ENCODE measurements at places on chromosomes 6 and 20.

GRCh38 chr6:168250250-168250649, 69.3 kb downstream of the DACT2 start:
- DNase-seq, result no peak

- DNase-seq, result no peak
These were observed 5.9 kb upstream of the C6orf136 start for GRCh38 chr6:30641048-30641447.

DNA sequence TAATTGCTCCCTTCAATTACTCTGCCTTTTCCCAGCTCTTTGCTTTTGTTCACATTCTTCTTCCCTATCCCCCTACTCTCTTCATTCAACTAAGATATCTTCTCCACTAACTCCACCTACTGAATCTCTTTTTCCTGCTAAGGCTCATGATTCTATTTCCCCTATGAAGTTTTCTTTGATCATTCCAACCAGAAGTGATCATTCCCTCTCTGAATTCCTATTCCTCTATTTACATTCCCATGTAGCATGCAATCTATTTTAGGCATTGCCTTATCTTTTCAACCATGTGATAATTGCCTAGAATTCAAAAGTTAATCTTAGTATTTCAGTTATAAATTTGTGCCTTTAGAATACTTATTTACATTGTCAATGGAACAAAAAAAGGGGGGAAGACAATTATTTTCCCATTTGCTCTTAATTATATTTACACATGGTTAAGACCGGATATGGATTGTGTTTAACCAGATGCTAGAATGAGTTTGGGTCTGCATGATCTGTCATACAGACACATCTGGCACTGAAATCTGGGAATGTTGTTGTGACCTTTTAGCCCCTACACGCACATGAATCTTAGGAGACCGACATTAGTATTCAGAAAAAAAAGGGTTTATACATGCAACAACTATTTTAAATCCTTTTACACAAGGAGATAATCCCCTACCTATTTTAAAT, 20.8 kb downstream of the MOXD1 start:
- DNase-seq, result no peak

DNA sequence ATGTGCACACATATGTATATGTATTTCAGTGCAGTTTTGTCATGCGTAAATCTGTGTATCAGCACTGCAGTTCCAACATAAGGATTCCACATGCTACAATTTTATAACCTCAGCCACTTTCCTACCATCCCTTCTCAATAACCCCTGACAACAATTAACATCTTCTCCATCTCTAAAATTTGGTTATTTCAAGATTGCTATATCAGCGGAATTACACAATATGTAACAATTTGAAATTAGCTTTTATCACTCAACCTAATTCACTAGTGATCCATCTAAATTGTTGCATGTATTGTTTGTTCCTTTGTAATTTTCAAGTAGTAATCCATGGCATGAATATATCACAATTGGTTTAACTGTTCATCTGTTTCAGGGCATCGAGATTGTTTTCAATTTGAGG, 511.3 kb downstream of the HAO1 start:
- DNase-seq, result no peak

- no peak for DNase-seq
These were observed 716.0 kb downstream of the KIF16B start for GRCh38 chr20:15857173-15857784.

DNA sequence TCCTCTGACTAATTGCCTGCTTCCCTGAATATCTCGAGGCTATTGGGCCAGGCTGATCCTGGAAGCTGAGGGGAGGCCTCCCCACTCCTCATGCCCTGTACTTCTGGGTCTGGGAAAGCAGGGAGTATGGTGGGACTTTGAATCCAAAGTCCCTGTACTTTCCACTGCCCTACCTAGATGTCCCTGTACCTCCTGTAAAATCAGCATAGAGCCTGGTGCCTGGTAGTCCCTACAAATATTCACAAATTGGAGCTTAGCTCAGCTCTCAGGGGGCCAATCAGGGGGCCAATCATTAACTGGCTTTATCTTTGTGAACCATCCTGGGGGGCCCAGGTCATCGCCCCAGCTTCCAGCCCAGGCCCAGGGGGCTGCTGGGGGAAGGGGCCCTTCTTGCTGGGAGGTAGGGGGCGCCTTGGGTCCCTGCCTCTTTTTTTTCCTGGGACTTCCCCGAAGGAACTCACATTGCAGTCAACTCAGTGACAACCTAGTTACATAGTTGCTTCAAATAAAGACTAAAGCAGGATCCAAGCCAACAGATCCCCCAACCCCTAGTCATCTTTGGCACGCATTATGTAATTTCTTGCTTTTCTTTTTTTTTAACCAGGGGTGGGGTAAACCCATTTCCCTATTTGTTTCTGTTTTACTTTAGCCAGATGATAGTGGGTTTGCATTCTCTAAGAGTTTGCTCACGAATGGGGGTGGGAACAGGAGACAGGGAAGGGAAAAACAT, 6.9 kb upstream of the VEGFA start:
- no peak for DNase-seq

DNA sequence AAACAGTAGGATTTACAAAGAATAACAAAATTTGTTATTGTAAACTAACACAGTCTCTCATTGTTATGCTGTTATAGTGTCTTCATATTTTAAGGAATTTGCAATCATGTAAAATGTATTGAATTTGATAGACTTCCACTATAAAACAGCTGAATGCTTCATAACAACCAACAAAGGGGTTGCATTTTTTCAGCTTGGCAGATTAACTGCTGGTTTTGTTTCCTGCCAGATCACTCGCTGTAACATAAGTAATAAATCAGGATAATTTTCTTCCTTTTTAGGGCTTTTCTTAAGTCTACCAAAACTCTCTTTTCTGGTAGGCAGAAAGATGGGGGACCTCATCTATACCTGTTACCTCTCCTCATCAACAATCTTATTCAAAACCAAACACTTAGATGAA, 169.8 kb downstream of the SAMD5 start:
- DNase-seq, result no peak

DNA sequence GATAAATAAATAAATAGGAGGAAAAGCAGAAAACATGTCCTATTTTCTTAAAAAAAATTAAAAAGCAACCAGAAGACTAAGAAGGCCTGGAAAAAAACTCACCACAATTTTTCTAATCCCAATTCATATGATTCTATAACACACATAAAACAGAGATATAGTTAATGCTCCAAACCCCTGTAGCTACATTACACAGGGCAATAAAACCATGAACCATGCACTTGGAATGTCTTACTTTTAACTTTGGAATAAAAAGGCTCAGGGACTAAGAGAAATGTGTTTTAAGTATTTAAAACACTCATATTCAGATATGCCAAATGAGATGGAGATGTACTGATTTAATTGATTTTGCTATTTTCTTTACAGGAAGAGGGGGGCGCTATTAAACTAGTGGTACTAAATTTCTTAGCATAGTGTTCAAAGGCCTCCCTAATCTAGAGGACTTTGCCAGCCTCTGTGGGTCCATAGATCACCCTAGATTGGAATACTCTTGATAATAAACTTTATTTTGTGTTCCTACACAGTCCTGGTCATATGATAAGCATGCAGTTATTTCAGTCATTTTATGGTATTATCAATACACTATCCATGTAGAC, 30.3 kb upstream of the GCM1 start:
- DNase-seq, result no peak

GRCh38 chr20:50295762-50296449, 105.3 kb downstream of the CEBPB start:
- no peak for DNase-seq

GRCh38 chr20:49457444-49457843, 25.0 kb downstream of the KCNB1 start:
- DNase-seq, result no peak

GRCh38 chr6:168158213-168158979, 79.4 kb upstream of the FRMD1 start:
- no peak for DNase-seq

DNA sequence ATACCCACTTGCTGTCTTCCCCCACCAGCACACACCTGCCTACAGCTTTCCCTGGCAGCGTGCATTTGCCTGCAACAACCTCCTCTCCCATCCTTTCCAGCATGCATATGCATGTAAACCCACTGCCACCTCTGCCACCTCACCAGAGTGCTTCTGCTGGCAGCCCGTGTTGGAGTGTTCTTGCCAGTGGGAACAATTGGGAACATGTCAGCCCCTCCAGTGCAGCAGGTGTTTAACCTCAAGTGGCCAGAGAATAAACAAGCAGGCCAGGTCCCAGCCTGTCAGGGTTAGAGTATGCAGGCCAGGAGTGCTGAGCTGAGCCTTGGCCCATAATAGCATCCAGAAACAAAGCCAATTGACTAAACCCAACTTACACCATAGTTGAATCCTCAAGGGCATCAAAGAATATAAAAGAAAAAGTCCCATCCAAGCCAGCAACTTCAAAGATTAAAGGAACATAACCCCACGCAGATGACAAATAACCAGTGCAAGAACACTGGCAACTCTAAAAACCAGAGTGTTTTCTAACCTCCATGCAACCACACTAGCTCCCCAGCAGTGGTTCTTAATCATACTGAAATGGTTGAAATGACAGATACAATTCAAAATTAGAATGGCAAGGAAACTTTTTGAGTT, 1212.1 kb upstream of the CITED2 start:
- no peak for DNase-seq

GRCh38 chr20:18057101-18057993, at the start of gene OVOL2:
TSS of gene OVOL2 (minus strand) at chr20:18057916. CDS start at chr20:18057634, 282 bp downstream.
- DNase-seq, result no peak

- peak; percentile 58 for DNase-seq
These were observed 57.4 kb upstream of the FOXC1 start for GRCh38 chr6:1552296-1552761.

- DNase-seq, result no peak
These were observed 307 bp downstream of the RANBP9 start for GRCh38 chr6:13711324-13711732.

DNA sequence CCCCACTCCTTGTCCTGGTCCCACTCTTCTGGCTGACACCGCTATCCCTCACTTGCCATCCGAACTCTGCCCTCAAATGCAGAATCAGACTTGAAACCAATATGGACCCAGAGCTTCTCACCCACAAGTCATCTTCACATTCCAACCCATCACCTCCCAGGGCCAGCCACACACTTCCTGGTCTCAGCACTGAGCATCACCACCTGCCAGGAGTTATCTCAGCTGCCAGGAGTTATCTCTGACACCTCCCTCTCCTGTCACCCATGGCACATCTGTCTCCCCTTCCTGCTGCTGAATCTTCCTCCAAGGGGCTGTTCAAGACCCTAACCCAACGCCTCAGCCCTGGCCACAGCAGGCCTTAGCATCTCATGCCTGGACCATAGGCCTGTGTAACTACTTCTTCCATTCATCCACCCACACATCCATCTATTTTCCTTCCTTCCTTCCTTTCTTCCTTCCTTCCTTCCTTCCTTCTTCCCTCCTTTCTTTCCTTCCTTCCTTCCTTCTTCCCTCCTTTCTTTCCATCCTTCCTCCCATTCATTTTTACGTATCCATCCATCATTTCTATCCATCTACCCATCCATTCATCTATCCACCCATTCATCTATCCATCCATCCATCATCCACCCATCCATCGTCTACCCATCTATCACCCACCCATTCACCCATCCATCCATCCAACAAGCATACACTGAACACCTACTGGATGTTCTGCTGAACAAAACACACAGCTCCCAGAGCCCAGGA, 74.6 kb upstream of the NNAT start:
- no peak for DNase-seq

DNA sequence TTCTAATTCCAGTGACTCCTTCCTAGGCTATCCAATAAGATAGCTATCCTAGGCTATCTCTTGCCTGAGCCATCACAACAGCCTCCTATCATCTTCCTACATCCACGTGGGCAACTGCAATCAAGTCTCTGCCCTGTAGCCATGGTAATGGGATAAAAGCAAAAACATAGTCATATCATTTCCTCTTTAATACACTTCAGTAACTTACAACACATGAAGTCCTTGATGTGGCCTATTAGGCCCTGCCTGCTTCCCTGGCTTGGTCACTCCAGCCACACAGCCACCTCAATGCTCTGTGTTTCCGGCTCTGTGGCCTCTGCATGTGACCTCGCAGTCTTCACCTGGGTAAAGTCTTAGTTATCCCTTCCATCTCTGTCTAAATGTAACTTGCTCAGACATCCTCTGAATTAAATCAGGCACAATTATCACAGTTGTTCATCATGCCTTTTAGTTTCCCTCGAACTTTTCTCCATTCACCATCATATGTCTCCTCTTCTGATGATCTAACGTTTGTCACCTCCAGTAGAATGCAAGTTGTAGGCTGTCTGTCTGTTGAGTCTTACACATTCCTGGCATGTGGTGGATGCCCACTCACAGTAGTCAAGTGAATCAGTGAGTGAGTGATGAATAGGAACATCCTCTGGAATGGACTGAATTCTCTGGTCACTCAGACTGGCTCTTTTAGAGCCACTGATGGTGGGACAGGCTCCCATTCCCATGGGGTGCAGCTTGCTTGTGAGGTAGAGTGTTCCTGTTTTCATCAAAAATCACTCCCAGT, 229.4 kb downstream of the TBC1D7 start:
- DNase-seq, result no peak

DNA sequence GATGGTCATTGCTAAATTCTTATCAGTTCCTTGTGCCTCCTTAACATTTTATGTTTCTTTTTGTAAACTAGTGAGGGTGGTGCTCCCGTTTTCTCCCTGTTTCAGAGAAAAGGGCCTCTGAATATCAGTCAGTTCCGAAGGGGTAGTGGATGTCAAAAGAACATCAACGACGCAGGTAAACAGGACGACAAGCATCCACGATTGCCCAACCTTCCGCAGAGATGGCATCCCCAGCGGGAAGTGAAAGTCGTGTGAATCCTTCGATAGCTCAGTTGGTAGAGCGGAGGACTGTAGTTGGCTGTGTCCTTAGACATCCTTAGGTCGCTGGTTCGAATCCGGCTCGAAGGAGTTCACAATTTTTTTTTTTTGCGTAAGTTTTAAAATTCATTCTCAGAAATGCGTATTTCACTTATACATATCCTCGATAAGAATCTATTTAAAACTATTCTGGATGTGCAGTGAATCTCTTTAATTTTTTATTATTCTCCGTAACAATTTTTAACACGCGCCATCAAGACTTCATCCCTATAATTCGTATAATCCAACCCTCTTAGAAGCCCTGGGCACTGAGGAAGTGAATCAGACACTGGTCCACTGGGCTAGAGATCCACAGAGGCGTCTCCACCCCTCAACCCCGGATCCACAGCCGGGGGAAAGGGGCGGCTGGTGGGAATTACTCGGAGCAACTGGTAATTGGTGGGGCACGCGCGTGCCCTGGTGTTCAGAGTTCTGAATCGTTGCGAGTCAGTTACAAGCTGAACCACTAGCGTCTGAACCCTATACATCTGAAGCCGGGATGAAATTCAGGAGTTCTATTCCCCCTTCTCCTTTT, 27.9 kb upstream of the ABT1 start:
- peak; percentile 86 for DNase-seq

DNA sequence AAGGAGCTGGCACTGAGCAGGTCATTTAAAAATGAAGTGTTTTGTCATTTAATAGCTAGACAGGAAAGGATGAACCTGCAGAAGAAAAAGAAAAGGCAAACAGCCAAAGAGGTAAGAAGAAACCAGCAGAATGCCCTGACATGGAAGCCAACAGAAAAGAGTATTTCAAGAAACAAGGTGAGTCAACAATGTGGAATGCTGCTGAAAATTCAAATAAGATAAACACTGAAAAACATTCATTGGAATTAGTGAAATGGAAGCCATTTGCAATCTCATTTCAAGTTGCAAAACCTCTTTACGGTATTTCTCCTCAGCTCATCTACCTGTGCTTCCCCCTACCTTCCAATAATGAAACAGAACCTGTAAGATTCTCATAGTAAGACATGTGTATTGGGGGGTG, 59.6 kb downstream of the RWDD2A start:
- DNase-seq, result peak; percentile 1

Measured in HTR-8/SVneo (cell line).